Upper lobe of right lung (tissue), 1 donor: ENCODE measurements at places on chromosomes 2 and 18. TPM values are rescaled to one million over a fixed set of nuclear protein-coding genes. Genes with fewer than 3 reads are reported as not detected.

GRCh38 chr2:174691201-174691779 is 73.0 kb downstream of the CHRNA1 start:
- H3K36me3 ChIP-seq: no peaks in the 10 kb centered on the region
- no peaks in the 10 kb centered on the region for H3K4me1 ChIP-seq
- no peak for DNase-seq
- H3K4me3 ChIP-seq: no peak overlapping the region
- H3K27me3 ChIP-seq: no peaks in the 10 kb centered on the region

- H3K4me1 ChIP-seq: no peaks in the 10 kb centered on the region
- H3K36me3 ChIP-seq: no peaks in the 10 kb centered on the region
- H3K27ac ChIP-seq: no peak overlapping the region
- H3K4me3 ChIP-seq: no peak overlapping the region
- no peak for DNase-seq
- H3K27me3 ChIP-seq: no peaks in the 10 kb centered on the region
These were observed 63.9 kb downstream of the NEB start for GRCh38 chr2:151670346-151670745.

- DNase-seq: no peak
- H3K4me3 ChIP-seq: no peak overlapping the region
- no peaks in the 10 kb centered on the region for H3K27me3 ChIP-seq
- H3K27ac ChIP-seq: no peak overlapping the region
- no peaks in the 10 kb centered on the region for H3K36me3 ChIP-seq
These were observed 555.6 kb upstream of the ZEB2 start for GRCh38 chr2:145075454-145076062.

- no peak overlapping the region for H3K27ac ChIP-seq
- no peaks in the 10 kb centered on the region for H3K36me3 ChIP-seq
- DNase-seq: no peak
- peak overlapping the region; percentile 79 for H3K4me3 ChIP-seq
- H3K27me3 ChIP-seq: no peaks in the 10 kb centered on the region
These were observed 2.0 kb downstream of the LIMS1 start for GRCh38 chr2:108536133-108536780.

DNA sequence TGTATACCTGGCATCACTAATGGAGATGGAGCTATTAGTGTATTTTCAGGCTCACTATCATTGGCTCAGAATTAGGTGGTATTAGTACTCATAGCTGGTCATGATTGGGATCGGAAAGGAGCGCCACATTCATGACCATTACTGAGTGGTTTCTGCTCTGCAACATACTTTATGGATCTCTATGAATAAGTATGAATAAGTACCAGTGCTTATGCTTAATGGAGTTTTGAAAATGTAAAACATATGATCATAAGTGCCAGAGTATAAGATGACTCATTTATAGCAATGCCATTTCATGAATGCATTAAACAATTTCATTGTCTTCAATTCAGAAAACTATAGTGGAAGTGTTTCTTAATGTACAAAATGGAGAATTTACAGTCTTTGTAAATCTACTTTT is 156.7 kb downstream of the GALNT3 start:
- no peaks in the 10 kb centered on the region for H3K27me3 ChIP-seq
- no peak overlapping the region for H3K27ac ChIP-seq
- no peak for DNase-seq
- no peak overlapping the region for H3K4me3 ChIP-seq

- H3K4me1 ChIP-seq: peaks cover 5% of the 10 kb centered on the region
- H3K36me3 ChIP-seq: no peaks in the 10 kb centered on the region
- H3K27ac ChIP-seq: no peak overlapping the region
- H3K27me3 ChIP-seq: no peaks in the 10 kb centered on the region
These were observed 82.5 kb downstream of the TGFA start for GRCh38 chr2:70471129-70471528.

GRCh38 chr2:155218292-155218924 is 519.9 kb downstream of the KCNJ3 start:
- H3K27me3 ChIP-seq: no peaks in the 10 kb centered on the region
- DNase-seq: no peak
- H3K4me1 ChIP-seq: no peaks in the 10 kb centered on the region
- no peak overlapping the region for H3K27ac ChIP-seq
- no peak overlapping the region for H3K4me3 ChIP-seq

DNA sequence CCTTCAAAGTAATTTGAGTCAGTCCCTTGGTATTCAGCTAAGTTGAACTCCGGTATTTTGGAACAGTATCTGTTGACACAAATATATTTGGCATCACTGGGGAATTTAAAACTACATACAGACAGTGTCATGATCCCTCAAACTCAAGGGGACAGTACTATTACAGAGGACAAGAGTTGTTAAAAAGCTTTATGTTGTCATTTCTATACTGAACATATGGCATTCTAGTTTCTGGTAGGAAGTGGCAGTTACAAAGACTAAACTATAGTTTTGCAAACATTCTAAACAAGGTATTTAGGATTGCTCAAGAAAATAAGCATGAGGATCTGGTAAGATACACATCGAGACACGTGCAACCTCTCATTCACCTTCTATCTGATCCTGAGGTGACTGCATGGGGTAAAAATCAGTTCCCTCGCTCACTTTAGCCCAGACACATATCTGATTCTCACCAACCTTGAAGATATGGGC is 16.6 kb upstream of the CCNYL1 start:
- no peak overlapping the region for H3K27ac ChIP-seq
- H3K36me3 ChIP-seq: no peaks in the 10 kb centered on the region
- no peak overlapping the region for H3K4me3 ChIP-seq
- no peaks in the 10 kb centered on the region for H3K27me3 ChIP-seq
- DNase-seq: no peak

- H3K4me3 ChIP-seq: no peak overlapping the region
- H3K27ac ChIP-seq: no peak overlapping the region
- DNase-seq: no peak
- H3K4me1 ChIP-seq: no peaks in the 10 kb centered on the region
- peaks cover under 1% of the 10 kb centered on the region for H3K27me3 ChIP-seq
- H3K36me3 ChIP-seq: no peaks in the 10 kb centered on the region
These were observed 124.2 kb downstream of the GALR1 start for GRCh38 chr18:77373730-77374445.

GRCh38 chr2:185979546-185980071 is 241.0 kb downstream of the FSIP2 start:
- H3K4me3 ChIP-seq: no peak overlapping the region
- no peaks in the 10 kb centered on the region for H3K36me3 ChIP-seq
- no peak overlapping the region for H3K27ac ChIP-seq
- no peaks in the 10 kb centered on the region for H3K4me1 ChIP-seq
- H3K27me3 ChIP-seq: no peaks in the 10 kb centered on the region

DNA sequence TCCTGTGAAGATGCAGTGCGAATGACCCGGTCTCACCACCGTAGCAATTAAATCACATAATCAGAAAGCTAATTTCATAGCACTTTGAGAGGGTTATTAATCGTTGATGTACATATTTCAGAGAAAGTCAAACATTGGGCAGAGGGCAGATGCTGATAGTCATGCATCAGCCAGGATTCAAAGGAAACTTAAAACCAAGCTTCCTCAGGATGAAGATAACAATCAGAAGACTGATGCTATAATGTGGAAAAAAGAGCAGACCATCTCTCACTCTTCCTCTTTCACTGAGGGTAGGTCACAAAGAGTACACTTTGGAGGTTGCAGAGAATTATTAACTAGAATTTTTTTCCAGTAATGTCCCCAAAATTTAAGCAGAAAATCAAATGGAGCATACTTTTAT is 1027.7 kb upstream of the ZEB2 start:
- no peak for DNase-seq
- H3K4me3 ChIP-seq: no peak overlapping the region
- H3K27ac ChIP-seq: no peak overlapping the region
- H3K27me3 ChIP-seq: no peaks in the 10 kb centered on the region
- no peaks in the 10 kb centered on the region for H3K36me3 ChIP-seq

GRCh38 chr2:74424139-74424992 is 2.8 kb downstream of the WDR54 start:
- peaks cover 10% of the 10 kb centered on the region for H3K4me1 ChIP-seq
- peaks cover 16% of the 10 kb centered on the region for H3K36me3 ChIP-seq
- no peak for DNase-seq
- no peak overlapping the region for H3K27ac ChIP-seq

GRCh38 chr2:240215676-240216051 is 75.2 kb upstream of the OTOS start:
- no peak for DNase-seq
- H3K4me1 ChIP-seq: no peaks in the 10 kb centered on the region
- no peaks in the 10 kb centered on the region for H3K36me3 ChIP-seq

DNA sequence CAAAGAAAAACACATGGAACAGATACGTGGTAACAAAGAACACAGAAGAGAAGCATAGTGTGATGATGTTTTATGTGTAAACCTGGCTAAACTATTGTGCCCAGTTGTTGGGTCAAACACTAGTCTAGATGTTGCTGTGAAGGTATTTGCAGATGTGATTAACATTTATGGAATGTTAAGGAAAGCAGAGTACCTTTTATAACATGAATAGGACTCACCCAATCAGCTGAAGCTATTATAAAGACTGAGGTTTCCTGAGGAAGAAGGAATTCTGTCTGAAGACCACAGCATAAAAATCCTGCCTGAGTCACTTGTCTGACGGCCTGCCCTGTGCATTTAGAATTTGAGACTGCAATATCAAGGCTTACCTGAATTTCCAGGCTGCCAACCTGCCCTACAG is 253.1 kb downstream of the DYM start:
- no peak for DNase-seq
- no peak overlapping the region for H3K27ac ChIP-seq
- H3K4me1 ChIP-seq: no peaks in the 10 kb centered on the region
- H3K4me3 ChIP-seq: no peak overlapping the region
- no peaks in the 10 kb centered on the region for H3K36me3 ChIP-seq
- H3K27me3 ChIP-seq: no peaks in the 10 kb centered on the region

DNA sequence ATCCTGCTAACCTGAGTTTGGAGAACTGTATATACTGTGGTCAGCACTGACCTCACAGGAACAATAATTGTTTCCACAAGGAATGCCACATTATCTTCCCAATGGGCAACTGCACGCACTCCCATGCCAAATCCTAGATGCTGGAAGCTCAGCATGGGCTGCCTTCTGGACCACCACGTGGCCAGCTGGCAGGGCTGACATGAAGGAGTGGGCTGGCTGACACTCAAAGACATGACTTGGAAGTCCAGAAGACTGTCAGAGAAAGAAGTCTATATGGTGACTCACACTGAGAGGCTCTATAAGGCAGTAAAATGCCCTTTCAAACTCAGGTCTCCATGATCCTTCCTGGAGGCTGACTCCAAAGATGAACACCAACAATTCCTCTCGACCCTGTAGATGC is 98.4 kb upstream of the RNF152 start:
- H3K4me3 ChIP-seq: no peak overlapping the region
- H3K27ac ChIP-seq: no peak overlapping the region
- H3K4me1 ChIP-seq: peaks cover 15% of the 10 kb centered on the region

- no peaks in the 10 kb centered on the region for H3K36me3 ChIP-seq
- no peak overlapping the region for H3K27ac ChIP-seq
- no peak overlapping the region for H3K4me3 ChIP-seq
- no peaks in the 10 kb centered on the region for H3K4me1 ChIP-seq
- no peak for DNase-seq
These were observed 21.2 kb upstream of the FZD5 start for GRCh38 chr2:207790898-207791297.

DNA sequence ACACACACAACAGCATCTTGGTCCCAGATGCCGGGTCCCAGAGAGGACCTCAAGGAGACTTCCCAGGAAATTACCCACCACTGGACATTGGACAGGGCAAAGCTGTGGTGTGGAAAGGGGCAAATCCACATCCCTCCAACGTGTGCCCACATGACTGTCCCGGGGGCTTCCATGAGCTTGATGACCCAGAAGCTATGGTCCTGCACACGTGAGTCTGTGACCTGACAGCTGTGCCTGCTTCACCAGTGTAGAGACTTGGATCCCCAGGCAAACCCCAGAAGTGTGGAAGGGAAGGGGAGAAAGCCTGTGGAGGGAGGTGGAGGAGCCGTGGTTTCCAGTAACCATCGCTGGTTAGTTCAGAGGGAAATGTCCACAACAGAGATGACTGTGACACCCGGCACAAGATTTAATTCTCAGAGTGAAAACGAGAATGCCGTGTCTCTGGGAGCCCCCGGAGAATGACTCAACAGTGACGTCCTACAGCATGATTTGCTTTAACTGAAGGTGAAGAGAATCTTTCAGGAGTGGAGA is 19.1 kb upstream of the GPR55 start:
- no peak overlapping the region for H3K4me3 ChIP-seq
- no peaks in the 10 kb centered on the region for H3K4me1 ChIP-seq
- H3K27me3 ChIP-seq: no peaks in the 10 kb centered on the region
- no peak for DNase-seq
- no peaks in the 10 kb centered on the region for H3K36me3 ChIP-seq
- H3K27ac ChIP-seq: no peak overlapping the region

- no peak overlapping the region for H3K27ac ChIP-seq
- H3K4me1 ChIP-seq: peaks cover 13% of the 10 kb centered on the region
- no peaks in the 10 kb centered on the region for H3K27me3 ChIP-seq
- H3K4me3 ChIP-seq: no peak overlapping the region
These were observed 25.5 kb upstream of the STAT4 start for GRCh38 chr2:191176305-191176704.

- no peaks in the 10 kb centered on the region for H3K27me3 ChIP-seq
- H3K4me1 ChIP-seq: peaks cover 14% of the 10 kb centered on the region
- no peak overlapping the region for H3K4me3 ChIP-seq
- no peak overlapping the region for H3K27ac ChIP-seq
- no peaks in the 10 kb centered on the region for H3K36me3 ChIP-seq
These were observed 25.1 kb upstream of the CREB1 start for GRCh38 chr2:207504513-207505170.

DNA sequence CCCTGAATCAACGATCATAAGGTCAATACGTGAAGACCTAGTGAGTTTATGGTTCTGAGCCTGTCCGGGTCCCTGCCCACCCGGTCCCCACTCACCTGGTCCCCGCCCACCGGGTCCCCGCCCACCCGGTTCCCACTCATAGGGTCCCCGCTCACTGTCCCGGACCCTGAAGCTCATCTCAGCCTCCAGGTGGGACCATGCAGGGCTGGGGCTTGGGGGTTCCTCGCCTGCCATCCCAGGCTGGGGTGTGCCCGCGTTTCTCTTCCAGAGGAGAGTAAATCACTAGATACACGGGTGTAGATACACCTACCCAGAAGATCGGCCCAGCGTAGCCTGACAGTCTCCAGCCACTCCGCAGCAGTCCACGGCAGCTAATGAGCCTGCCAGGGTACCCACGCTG is 131.5 kb downstream of the MBP start:
- no peak for DNase-seq
- H3K36me3 ChIP-seq: no peaks in the 10 kb centered on the region
- no peaks in the 10 kb centered on the region for H3K4me1 ChIP-seq
- H3K4me3 ChIP-seq: no peak overlapping the region
- no peaks in the 10 kb centered on the region for H3K27me3 ChIP-seq
- no peak overlapping the region for H3K27ac ChIP-seq

SCN9A gene
- 10.5 TPM for total RNA-seq

DGKD gene
- total RNA-seq: 86.7 TPM

COL4A4 gene
- total RNA-seq: 36.1 TPM

NCOA1 gene
- 46.9 TPM for total RNA-seq

KLHL41 gene
- total RNA-seq: 0.61 TPM

POU3F3 gene
- total RNA-seq: not detected

DNAJC5G gene
- not detected for total RNA-seq

GREB1 gene
- total RNA-seq: 0.90 TPM
